ENCODE measurements at places on chromosomes 1 and 21.

DNA sequence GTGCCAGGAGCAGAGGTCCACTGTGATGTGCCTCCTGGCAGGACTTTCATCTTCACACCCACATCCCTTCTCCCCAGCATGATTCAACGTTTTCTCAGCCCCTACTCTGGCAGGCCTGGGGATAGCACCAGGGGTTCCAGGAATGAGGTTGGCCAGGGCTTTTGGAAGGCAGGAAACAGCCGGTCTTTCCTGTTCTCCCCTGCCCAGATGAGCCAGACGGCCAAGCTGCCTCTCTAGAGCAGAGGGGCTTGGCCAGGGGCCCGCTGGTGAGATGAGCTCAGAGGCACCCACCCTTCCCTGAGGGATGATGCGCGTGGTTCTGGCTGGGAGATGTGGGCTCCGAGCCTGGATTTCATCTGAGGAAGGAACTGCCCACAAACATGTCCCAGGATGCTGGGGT, 4.3 kb upstream of the MFAP2 start:
- no peak for DNase-seq

DNA sequence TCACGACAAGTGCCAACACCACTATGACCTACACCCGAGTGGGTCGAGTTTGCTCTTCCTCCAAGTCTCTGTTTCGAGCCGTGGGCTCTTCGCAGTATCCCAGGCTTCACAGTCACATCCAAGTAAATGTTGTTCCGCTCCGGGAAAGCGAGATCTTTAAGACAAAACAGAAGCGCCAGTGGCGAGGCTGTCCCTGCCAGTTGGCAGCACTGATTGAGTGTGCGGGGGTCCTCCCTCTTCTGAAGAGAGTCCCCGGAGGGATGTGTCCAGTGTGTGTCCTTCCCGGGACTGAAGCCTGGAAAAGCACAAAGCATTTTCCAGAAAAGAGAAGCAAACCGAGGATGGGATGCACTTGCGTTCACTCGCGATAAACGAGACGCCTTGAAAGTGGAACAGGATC, 158.9 kb downstream of the PRDM16 start:
- DNase-seq = no peak

- DNase-seq = no peak
These were observed 309.8 kb downstream of the MATN1 start for GRCh38 chr1:30413606-30414005.

GRCh38 chr21:38956856-38957571, 151.3 kb downstream of the ETS2 start:
- peak; percentile 11 for DNase-seq

DNA sequence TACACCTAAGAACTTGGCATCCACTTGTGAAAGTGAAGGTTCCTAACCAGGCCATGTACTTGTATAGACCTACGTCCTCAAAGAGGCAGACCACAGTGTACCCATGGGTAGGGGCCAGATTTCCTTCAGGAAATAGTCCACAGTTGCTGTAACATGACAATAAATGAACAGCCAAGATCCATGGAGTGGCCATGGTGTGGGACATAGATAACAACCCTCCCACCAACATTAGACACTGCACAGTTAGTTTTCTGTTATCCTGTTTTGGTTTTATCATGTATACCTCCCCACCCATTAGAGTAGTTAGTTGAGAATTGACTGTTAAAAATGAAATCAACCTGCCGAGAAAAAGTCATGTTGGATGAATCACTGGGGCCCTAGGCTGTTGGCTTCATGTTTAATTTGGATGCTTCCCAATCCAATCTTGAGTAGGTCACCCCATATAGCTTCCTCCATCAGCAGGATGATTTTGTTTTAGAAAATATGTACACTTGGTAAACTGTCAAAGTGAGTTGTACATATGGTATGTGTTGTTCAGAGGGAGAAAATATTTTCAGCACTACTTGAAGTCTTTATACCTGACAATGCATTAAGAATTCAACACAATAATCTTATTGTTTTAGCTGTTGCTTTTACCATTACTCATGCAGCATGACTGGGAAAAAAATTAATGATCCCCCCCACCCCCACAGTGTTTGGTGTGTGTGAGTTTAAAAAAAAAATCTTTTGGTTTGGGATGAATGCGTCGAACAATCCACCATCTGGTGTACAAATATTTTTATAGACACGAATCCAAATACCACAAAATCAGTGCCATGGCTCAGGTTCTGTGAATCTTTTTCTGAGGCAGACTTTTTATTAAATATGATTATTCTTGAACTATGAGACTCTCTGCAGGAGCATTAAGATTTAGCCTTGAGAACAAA, 88.3 kb upstream of the ARHGAP29 start:
- no peak for DNase-seq

- peak; percentile 19 for DNase-seq
These were observed 61.4 kb downstream of the OLFML2B start for GRCh38 chr1:161962091-161962887.

GRCh38 chr1:30420519-30421050, 302.8 kb downstream of the MATN1 start:
- no peak for DNase-seq

GRCh38 chr1:113429461-113430153, 39.3 kb downstream of the MAGI3 start:
- DNase-seq = no peak

GRCh38 chr1:206685769-206686477, 1.2 kb downstream of the MAPKAPK2 start:
- no peak for DNase-seq

DNA sequence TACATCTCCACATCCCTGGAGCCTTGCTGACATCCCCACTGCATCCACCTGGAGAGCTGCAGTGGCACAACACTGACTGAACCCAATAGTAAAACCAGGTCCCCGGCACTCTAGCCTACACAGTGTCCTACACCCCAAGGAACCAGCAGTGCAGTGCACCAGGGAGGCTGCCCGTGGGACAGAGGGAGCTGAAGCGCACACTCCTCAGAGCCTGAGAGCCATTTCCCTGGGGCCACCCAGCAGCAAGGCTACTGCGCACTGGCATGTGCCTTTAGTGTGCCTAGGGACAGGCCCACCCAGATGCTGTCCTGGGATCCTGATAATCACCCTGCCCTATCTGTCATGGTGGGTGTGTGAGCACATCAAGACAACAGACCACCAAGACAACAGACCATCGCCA, 31.9 kb downstream of the NSL1 start:
- DNase-seq = no peak

DNA sequence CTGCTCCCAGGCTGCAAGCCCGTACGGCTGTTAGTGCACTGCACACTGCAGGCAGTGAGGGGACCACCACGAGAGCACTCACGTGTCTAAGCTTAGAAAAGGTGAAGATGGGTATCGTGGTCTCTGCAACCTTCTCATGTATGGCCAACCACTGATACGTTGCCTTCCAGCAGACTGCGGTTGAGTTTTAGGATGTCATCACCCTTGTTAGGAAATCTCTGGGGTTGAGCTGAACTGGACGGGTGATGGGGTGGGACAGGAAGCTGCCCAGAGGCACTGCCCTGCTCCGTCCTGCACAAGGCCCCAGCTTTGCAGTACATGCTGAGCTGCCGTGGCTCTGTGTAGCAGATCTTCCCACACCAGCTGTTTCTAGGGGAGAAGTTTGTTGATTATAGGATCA, 43.3 kb downstream of the FAAP20 start:
- DNase-seq = no peak

GRCh38 chr1:226609836-226610455, 61.4 kb downstream of the STUM start:
- no peak for DNase-seq

DNA sequence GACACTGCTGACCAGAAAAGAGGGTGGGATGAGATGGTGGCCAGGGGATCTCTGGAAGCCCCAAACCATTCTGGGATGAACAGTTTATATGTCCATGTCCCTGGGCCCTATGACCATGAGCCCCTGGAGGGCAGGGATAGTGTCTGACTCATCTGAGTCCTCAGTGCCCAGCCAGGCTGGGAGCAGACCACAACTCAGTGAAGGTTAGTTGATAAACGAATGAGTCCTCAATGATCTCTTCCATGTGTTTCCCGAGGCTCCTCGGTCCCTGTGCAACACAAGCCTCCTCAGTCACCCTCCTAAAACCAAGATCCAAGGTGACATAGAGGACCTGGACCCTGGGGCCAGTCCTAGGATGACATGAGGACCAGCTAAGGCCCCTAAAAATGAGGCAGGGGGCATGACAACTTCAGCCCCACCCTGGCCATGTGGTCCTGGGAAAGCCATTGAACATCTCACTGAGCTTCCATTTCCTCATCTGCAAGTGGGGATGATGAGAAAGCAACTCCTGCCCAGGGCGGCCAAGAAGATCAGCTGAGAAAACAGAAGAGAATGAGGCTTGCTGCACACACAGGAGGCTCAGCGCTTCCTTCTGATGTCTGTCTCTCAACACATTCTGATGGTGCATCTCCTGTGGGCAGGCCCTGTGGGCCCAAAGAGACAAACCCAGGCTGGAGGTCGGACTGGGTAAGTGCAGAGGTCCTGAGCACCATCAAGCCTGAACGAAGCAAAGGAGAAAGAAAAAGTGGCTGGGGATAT, 86.3 kb downstream of the GLIS1 start:
- no peak for DNase-seq

DNA sequence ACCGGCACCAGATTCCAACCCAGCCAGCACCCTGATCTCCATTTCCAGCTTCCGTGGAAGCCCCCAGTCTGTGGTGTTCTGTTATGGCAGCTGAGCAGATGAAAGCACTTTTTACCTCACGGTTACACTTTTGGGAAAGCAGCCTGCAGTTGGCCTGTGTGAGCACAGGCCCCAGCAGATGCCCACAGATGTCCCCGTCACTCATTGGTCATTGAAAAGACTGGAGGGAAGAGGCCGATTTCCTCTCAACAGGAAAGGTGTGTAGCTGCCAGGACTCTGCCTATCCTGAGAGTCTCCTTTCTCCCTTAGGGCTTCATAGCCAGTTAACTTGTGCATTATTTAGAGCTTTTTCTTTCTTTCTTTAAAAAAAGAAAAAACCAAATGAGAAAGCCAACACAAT, 123.0 kb downstream of the PCBP3 start:
- DNase-seq = no peak

GRCh38 chr1:245173446-245174211, 18.8 kb downstream of the KIF26B start:
- DNase-seq = no peak

DNA sequence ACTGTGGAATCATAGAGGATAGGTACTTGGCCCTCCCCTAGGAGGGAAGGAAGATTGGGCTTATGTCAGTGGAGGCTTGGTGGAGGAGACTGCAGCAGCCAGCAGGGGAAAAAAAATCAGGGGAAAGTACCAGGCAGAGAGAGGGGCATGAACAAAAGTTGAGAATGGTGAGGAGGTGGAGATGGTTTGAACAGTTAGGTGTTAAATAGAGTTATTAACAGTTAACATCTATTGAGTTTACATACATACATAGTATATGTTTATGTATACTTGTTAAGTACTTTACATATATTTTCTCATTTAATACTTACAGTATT, 136.5 kb upstream of the HNRNPU start:
- DNase-seq = no peak

GRCh38 chr21:27795418-27795817, 828.5 kb upstream of the ADAMTS5 start:
- peak; percentile 49 for DNase-seq

GRCh38 chr21:43302062-43302700, 124.8 kb downstream of the SIK1 start:
- no peak for DNase-seq

DNA sequence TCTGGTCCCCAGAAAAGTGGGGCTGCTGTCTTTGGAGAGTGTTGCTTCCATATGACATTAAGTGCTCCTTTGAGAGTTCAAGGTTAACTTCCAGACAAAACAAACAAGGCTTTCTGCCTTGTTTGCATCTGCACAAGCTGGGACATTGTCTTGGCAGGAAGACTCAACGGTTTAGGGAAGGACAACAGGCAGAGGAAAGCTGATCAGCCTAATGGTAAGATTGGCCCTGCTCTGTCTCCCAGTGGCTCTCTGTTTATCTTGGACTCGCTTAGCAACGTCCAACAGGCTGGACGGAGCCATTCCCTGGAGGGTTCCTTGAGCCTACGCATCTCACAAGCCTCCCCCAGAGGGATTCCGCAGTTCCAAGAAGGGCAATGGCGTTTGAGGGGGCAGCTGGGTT, 62.2 kb upstream of the SLC44A3 start:
- no peak for DNase-seq

GRCh38 chr1:185257950-185258208, 59.2 kb downstream of the IVNS1ABP start:
- DNase-seq = no peak

DNA sequence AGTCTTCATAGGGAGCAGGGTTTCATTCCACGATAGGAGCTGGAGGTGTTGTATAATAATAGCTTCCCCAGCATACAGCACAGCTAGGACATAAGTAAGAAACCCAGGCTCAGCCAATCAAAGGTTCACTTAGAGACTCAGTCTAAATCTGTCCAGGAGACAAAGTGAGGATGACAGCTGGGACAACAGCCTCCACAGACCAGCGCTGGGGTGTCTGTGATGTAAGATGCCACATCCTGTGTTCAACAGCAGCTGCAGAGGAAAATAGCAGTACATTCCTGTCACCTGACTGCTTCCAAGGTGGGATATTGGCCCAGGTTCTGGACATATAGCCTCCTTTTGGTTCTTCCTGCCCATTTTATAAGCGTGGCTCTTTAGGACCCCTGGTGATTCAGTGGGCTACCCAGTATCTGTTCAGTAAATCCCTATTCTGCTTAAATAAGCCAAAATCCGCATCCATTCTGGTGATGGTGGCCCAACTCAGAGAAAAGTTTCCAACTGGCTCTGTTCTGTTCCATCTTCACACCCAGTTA, 176.8 kb upstream of the SYT6 start:
- no peak for DNase-seq

DNA sequence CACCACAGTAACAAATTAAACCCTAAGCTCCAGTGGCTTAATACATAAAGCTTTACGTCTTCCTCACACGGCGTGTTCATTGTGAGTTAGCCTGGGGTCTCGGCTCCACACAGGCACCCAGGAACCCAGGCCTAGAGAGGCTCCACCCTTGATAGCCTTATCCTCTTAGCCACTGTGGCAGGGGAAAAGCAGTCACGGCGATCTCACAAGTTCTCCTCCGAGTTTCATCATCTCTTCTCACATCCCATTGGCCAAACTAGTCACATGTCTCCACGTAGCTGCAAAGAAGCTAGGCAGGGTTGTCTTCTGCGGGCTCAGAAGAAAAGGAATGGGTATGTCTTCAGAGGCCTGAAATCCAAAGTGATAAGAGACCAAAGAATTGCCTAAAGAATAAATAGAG, 122.3 kb upstream of the GRIK3 start:
- DNase-seq = no peak

GRCh38 chr21:44876849-44877575, 3.5 kb upstream of the PTTG1IP start:
- no peak for DNase-seq

GRCh38 chr1:169565335-169566271, 20.7 kb downstream of the F5 start:
- no peak for DNase-seq

DNA sequence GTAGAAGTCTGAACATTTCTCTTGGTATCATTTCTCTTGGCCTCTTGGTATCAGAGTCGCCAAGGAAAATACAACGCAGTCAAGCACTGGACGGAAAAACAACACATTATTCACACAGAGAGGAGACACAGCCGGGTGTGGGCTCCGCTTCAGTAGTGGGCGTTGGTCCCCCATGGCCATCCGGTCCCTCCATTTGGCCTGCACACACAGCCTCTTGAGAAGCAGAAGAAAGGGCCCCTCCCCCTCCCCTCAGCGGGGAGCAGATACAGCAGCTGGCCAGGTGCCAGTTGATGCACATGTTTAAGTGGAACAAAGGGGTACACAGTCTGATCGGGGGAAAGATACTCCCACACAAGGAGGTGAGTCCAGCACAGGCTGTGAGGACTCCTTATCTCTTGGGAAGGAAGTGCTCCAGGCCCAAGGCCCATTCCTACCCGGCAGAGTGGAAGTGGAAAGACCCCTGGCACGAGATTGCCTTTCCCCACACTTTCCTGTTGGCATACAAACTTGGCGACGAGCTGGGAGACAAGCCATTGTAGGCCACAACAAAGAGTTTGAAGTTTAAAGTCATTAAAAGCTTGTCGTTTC, 311.3 kb downstream of the FAM72C start:
- DNase-seq = no peak

Data from putamen (tissue), 1 donor.